ENCODE measurements at places on chromosomes 2 and 18. TPM values are rescaled to one million over a fixed set of nuclear protein-coding genes. Genes with fewer than 3 reads are reported as not detected.

The CAPN14 gene
- not detected for total RNA-seq

The UGT1A6 gene
- 18.3 TPM for total RNA-seq

The FSHR gene
- total RNA-seq, result not detected

The UGT1A4 gene
- total RNA-seq, result 3.9 TPM

The RNF152 gene
- not detected for total RNA-seq

The RAX gene
- total RNA-seq, result not detected

The SNTG2 gene
- not detected for total RNA-seq

The TBR1 gene
- total RNA-seq, result not detected

The SCN9A gene
- total RNA-seq, result 0.38 TPM

The ICOS gene
- not detected for total RNA-seq

The DES gene
- 0.63 TPM for total RNA-seq

The OBSL1 gene
- total RNA-seq, result 0.86 TPM

The SCYGR4 gene
- not detected for total RNA-seq

DNA sequence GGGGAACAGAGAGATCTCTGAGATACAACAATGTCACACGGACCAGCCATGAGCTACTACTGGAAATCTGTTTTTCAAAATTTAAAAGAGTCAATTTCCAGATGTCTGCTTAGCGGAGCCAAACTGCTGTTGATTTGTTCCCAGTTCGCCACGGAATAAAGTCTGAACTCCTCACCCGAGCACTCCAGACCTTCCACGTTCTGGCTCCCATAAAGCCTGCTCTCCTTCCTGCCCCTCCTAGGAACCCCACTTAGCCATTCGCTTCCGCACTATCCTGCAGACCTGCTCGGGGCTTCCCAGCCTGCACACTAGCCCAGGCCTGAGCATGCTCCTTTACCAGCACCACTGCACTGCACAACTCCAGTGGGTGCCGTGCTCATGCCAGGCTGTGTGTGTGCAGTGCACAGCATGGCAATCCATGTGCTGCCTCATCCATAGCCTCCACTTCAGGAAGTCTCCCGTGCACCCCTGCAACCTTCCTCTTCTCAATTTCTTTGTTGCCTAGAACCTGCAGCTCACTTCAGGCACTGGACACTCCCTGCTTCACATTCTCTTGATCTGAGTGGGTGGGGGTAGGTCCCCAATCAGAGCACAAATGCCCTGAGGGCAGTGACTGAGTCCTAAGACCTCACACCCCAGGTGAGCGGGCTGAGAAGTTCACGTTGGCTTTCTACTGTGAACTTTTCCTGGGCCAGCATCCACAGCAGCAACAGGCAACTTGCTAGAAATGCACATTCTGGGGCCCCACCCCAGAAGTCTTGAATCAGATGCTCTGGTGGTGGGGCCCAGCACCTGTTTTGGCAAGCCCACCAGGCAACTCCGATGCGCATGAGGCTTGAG is 53.7 kb downstream of the ZBTB7C start:
- no peak for DNase-seq

- no peak for DNase-seq
These were observed 66.6 kb downstream of the ABCG8 start for GRCh38 chr2:43905371-43905803.

DNA sequence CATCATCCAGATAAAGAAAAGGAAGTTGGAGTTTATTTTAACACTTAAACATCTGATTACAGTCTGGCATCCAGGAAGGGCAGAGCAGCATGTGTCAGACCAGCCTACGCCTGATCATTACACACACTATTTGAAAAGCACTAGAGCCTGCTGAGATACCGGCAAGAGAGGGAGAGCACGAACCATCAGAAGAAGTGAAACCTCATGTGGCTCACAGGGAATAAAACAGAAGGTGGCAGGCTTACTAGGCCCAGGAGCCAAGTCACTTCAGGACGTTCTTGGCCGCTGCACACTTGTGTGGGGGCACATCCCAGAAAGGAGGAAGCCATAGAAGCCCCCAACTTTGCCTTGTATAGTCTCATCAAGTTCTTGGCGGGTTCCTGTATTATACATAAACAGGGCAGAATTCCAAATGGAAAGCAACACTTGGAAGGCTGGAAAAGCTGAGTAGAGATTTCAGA is 105.5 kb downstream of the UGGT1 start:
- DNase-seq, result peak; percentile 63

DNA sequence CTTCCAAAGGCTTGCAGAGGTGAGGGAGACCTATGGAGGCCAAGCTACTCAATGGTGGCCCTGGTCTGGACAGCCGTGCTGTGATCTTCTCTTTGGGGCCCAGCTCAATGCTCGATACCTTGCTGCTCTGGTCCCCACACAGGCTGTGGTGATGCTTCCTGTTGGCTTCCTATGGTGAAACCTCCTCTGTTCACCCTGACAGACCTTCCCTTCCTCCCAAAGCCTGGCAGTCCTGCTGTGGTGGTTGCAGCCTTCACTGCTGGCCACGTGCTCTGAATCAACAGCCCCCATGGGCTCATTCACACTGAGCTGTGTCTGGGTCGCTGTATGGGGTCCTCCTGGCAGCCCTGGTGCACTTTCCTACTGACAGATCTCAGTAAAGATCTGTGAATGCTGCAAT is 31.0 kb upstream of the GALR1 start:
- DNase-seq, result no peak

GRCh38 chr2:190159453-190159852 is 96.9 kb upstream of the MSTN start:
- DNase-seq, result no peak

DNA sequence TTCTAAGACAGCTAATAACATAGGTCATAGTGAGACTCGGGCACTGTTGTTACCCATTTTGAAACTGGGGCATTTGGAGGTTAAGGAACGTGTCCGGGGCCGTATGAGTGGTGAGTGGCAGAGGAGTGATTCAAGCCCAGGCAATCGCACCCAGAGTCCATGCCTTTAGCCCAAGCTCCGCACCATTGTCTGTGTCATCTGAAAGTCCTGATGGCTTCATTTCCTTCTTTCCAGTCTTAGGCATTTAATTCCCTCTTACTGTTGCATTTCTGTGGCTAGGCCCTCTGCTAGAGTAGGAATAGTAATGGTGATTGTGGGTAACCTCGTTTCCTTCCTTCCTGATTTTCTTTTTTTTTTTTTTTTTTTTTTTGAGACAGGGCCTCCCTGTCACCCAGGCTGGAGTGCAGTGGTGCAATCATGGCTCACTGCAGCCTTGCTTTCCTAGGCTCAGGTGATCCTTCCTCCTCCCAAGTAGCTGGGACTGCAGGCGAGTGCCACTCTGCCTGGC is 49.8 kb upstream of the ASB1 start:
- DNase-seq, result no peak

GRCh38 chr2:217920879-217921603 is 81.8 kb downstream of the TNS1 start:
- DNase-seq, result no peak

GRCh38 chr2:98926601-98927000 is 9.4 kb downstream of the CRACDL start:
- no peak for DNase-seq

DNA sequence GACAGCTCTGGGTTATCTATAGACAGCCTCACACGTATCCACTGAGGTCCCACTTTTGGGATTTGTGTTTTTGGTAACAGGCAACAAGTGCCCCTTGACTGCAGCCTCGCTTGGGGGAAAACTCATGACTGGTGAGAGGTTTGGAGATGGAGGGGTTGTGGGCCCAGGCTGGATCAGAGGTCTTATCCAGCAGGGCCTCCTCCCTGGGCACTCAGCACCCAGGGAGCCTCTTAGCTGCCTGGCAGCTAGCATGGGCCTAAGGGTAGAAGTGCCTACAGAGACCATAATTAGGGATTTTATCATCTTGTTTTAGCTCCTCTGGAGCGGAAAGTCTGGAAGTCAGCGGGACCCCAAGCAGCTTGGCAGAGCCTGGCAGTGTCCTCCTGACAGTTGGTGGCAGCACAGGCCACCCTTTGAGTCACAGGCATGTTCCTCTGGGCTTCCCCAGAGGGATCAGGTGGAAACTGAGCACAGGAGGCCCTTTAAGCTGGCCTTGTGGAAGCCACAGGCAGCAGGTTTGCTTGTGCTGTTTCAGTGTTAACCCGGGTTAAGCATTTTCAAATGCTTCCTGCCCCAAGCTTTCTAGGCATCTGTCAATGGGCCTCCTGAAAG is 143.1 kb downstream of the KCTD1 start:
- peak; percentile 42 for DNase-seq

GRCh38 chr18:67456711-67457110 is 59.8 kb downstream of the DSEL start:
- no peak for DNase-seq

DNA sequence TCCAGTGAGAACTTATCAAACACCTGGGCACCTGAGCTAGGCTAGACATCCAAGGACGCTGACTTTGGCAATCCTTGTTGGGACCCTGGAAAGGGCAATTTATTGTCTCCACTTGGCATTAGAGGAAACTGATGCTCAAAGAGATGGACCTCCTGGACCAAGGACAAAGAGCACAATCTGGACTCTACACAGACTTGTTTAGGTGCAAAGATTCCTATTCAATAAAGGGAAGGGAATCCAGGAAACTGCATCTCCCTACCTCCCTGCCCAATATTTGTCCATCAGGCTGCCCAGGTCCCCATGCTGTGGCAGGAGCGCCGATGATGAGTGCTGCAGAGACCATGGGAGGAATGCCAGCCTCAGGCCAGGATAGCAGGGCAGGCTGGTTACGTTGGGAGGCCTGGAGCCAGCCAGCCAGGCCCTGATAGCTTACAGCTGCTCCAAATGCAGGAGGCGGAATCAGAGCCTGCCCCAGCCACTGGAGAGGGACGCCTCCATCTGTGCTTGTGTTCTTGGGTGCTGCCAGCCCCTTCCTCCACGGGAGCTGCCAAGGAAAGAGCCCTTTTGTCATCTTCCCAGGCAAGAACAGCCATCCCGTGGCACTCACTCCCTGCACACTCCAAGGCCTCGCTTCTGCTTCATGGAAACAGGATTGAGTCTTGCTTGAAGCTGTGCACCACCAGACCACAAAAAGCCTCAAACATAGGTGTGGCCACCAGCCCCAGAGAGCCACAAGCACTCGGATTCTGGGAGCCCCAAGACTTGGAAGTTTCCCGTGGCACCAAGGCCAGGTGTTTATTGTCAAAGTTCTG is 60.0 kb downstream of the HS1BP3 start:
- DNase-seq, result no peak

DNA sequence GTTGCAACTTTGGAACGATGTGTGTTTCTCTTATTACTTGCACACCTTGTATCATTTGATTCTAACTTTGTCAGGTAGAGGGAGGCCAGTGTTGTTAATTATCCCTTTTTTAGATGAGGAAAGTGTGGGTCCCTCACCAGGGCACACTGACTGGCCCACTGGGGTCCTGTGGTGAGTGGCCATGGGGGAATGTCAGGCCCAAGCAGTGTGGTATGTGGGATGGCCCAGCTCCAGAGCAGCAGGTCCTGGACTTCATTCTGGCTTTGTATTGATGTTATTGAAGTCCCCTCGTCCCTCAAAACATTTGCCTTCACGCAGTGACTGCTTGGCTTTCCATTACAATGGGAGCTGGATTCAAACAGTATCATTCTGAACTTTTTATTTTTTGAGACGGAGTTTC is 11.7 kb downstream of the NCK2 start:
- DNase-seq, result no peak

DNA sequence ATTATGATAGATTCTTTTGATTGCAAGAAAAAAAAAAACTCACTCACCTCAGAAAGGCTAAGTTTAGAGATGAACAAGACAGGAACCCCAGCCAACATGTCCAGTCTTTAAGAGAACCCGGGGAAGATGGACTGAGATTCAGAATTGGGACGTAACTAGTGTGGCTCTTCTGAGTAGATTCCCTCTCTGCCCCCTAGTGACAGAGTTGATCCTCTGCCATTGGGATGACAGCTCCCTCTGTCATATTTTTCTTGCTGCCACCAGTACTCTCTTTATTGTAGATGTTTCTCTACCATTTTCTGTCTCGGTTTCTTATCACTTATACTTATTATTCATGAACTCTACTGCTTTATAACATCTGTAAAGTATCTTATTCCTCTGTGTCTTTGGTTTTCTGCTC is 77.7 kb downstream of the GULP1 start:
- DNase-seq, result peak; percentile 73

- DNase-seq, result no peak
These were observed 27.1 kb upstream of the KLF11 start for GRCh38 chr2:10016001-10016801.

DNA sequence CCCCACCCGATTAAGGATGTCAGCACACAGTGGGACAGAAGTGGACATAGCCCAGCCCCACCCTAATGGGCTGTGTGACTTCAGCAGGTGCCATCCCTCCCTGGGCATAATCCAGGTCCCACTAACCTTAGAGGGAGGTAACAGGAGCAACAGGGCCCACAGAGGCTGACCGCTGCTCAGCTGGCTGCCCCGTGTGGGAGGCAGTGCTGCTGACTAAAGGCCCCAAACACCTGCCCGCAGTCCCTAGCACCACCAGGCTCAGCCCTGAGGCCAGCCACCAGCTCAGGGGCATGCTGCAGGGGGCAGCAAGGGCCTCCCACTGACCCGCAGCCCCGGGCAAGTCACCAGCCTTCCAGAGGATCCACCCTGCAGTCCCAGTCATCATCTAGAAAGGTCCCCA is 14.6 kb downstream of the BIN1 start:
- no peak for DNase-seq

GRCh38 chr18:64380117-64380516 is 231.2 kb upstream of the LINC00305 start:
- DNase-seq, result no peak

GRCh38 chr2:221554769-221555493 is 17.2 kb downstream of the EPHA4 start:
- no peak for DNase-seq

DNA sequence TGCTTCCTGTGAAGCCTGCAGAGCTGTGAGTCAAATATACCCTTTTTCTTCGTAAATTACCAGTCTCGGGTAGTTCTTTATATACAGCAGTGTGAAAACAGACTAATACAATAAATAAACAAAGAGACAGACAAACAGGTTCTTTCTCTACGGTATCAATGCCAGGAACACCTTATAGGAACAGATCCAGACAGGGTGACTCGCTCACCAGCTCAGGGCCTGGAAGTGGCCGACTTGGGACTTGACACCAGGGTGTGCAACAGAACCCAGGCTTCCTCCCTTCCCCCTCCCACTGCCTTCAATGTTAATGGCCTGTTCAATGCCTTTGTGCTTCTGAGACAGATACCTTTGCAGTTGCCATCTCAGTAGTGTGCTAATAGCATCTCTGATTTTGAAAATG is 309.5 kb downstream of the ALK start:
- no peak for DNase-seq

Measured in HT-29 (cell line).